SK-N-SH (cell line): ENCODE measurements at places on chromosomes 2 and 18.

DNA sequence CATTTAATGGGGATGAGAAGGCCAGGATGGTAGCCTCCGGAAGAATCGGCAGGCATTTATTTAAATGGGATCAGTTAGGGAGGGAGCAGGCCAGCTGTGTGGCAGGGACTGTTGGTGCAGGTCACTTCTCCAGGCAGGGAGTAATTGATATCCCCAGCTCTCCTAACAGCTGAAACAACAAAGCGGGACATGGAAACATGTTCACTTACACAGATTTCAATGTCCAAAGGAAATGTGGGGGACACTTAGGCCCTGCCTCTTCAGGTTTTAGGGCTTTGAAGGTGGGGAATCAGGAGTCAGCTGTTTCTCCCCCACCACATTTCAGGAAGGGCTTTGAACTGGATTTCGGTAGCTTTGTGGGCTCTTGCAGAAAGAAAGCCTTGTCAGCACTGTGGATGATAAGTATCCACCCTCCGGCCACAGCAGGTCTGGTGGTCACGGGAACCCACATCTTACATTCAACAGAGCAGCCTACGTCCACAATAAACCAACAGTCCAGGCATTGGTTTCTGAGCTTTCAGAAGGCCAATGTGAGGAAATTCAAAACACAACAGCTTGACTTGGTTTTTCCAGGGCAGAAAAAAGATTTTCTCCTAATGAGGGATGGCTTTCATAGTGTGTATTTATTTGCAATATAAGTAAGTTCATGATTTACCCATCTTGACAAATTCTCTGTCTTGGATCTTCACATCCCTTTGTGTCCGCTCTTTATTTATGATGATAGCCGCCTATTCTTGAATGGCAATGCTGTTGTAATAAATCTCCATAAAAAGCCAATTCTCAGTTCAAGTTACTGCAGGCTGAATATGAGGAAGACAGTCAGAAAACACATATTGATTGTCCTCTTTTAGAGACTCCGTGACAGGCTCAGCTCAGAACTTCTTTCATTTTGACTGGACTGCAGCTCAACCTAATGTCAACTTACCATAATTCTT lies 96.6 kb upstream of the NRP2 start:
- DNase-seq: peak; percentile 38

DNA sequence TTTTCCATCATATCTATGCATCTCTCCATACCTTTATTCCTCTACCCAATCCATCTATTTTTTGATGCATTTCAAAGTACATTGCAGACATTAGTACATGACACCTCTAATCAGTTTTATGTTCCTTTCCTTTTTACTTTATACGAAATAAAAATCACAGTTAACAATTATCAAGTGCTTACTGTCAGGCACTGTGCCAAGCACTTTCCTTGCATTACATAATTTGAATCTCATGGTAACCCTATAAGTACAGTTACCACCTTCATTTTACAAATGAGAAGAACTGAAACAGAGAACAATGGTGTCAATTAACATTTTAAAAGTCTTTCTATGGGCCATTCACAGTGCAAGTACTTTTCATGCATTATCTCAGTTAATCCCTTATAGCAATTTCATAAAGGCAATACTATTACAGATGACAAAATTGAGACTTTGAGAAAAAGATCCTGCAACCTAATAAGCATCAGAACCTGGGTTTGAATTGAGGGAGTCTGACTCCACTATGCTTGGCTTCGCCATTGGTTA lies 544.4 kb upstream of the TNP1 start:
- DNase-seq: no peak

- DNase-seq: no peak
Measured at GRCh38 chr2:209806318-209806717, 34.7 kb downstream of the UNC80 start.

DNA sequence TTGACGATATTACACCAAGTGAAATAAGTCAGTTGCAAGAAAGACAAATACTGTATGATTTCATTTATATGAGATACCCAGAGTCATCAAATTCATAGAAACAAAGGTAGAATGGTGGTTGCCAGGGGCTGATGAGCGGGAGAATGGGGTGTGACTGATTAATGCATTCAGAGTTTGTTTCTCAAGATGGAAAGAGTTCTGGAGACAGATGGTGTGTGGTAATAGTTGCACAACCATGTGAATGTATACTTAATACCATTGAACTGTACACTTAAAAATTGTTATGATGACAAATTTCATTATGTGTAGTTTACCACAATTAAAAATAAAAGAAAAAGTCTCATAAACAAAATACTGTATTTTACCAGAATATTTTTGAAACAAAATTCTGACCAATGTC lies 117.3 kb downstream of the PIGN start:
- DNase-seq: no peak

- no peak for DNase-seq
Measured at GRCh38 chr2:110872521-110872920, 140.1 kb downstream of the ACOXL start.

GRCh38 chr2:220259662-220260061 lies 632.2 kb downstream of the SLC4A3 start:
- DNase-seq: no peak

DNA sequence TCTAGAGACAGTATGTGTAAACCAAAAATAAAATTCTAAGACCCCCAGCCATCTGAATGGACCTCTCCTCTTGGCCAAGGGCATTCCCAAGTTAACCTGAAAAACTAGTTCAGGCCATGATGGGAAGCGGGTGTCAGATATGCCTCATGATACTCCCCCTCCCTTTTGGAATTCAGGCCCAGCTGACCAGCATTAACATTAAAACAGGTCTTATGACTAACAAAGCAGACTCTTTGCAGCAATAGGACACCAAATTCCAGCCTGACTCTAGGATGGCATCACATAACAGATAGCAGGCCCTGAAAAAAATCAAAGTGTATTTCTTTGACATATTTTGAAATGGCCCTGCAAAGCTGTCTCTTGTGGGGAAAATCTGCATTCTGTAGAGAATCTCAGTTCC lies 73.3 kb upstream of the L3MBTL4 start:
- no peak for DNase-seq
